Anterior cingulate cortex (tissue), 58 donors: ENCODE measurements at places on chromosomes 7 and 10.

DNA sequence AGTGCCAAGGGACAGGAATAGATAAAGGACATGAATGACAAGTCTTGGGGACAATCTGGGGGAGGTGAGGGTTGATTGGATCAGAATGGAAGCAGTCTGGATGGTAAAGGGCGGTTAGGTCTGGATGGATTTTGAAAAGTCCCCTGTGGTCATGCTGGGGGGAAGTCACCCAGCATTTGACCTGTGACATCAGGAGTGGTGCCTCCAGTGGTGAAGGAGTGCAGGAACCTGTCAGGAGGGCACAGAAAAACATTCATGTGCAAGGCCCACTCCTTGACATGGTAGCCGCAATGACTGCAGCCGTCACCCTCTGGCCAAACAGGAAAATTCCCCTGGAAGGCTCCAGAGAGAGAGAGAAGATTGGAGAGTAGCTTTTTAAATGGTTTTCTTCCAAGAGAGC is 304.8 kb downstream of the GFRA1 start:
- no peak for DNase-seq

DNA sequence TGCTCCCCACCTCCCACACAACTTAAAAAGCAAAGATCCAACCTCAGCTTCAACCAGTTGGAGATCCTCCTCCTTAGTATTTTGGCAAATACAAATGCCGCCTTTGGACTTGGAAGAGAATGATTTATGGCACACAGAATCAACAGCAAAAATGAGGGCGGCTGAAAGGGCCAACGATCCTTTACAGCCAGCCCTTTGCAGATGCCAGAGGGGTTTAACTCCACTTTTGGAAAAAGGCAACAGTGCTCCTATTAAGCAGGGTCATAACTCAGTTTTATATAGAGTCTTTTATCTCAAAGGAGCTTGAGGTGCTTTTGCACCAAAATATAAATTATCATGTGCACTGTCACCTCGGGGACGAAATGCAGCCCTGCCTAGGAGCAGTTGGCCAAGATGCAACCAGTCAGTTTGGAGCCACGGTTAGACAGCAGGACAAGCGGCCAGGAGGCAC is 56.7 kb upstream of the JCAD start:
- no peak for DNase-seq

GRCh38 chr10:57202356-57202755 is 841.3 kb upstream of the ZWINT start:
- no peak for DNase-seq

DNA sequence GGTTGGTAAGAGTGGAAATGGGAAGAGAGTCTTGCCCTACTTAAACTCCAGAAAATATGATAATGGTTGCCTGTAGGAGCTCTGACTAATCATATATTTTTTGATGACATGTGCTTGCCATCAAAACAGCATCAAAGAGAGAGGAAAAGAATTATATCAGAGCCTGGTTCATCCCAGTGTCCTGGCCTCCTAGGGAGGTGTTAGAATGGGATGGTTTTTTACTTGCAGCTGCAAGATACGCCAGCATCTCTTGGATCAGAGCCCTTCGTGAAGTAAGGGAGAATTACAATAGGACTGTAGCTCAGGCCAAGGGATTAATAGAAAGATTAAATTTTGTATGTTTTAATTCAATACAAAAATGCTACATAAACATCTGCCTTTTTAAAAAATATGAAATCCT is 177.6 kb upstream of the HDAC9 start:
- DNase-seq: no peak

DNA sequence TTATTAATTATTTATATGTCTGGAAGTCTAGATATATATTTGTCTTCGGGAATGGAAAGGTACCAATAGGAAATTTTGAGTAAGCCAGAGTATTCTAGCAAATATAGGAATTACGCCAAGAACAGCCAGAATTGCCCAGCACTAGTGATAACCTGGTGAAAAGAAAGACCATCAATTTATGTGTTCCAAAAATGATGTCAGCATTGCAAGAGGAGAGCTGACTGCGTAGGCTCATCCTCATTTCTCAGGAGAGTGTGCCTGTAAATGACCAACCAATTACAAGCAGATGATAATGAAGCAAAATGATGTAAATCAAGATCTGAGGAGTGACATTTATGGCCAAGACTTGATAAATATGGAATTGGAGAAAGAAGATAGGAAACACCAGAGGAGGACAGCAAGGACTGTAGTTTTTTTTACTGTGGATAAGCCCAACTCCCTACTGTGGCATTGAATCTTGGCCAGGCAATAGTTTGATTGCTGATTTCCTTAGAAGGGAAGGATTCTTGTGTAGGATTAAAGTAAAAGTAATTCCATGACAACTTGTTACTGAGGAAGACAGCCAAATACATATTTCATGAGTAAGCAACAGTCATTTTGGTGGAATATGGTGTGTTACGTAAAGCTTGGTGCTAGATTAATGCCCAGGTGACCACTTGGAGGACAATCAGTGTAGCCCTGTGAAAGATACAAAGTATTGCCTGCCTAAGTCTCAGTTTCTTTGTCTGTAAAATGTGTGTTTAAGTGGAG is 590.8 kb downstream of the AUTS2 start:
- no peak for DNase-seq

- DNase-seq: no peak
These were observed 81.6 kb downstream of the ARHGAP22 start for GRCh38 chr10:48523212-48523819.

DNA sequence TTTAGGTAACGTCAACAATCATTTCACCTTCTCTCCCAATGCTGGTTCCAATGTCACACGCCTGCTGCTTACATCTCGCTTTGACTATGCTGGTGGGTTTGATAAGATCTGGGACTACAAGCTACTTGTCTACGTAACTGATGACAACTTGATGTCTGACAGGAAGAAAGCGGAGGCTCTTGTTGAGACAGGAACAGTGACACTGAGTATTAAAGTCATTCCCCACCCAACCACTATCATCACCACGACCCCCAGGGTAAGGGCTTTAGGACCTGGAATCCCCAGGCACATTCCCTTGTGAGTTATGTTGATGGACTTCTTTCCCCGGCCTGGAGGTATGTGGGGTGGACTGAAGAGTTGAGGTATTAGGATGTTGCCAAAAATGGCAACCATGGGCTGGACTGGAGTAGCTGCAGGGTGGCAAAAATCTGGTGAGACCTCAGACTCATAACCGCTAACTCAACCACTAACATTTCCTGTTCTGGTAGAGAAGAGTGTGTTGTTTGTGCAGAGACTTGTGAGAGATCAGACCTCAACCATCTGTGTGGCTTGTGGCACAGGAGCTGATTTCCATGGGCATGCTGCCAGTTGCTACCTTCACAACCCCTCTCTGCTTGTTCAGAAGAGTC is 59.2 kb downstream of the CDHR3 start:
- DNase-seq: no peak

- DNase-seq: no peak
These were observed 8.6 kb downstream of the CPA5 start for GRCh38 chr7:130353196-130353595.

DNA sequence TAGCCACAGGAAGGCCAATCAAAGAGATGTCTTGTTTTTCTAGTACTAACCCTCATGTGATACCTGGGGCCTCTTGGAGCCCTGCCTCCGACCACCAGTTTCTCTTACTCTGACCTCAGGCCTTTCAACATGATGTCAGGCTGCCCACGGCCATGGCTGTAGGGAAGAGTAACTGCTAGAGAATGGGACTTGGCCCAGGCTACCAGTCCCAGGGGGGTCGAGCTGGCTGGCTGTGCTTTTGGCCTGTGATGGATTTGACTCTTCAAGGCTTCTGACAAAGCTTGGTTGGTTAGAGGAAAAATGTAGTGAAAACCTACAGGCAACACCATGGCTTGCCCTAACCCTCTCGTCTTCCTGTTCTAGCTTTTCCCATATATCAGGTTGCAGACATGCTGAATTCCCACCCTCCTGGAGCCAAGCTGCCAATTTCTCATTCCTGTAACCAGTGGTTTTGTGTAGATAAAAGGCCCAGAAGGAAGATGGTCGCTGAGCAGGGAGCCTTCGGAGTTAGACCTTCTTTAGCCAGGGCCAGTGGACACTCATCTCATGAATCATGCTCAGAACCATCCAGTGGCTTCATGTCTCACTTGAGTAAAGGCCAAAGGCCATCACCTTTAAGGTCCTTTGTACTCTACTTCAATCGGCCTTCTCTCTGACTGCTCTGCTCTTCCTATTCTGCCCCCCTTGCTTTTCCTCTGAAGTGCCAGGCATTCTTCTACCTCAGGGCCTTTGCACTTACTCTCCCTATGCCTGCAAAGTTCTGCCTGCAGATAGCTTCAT is 19.7 kb downstream of the SUFU start:
- DNase-seq: no peak

DNA sequence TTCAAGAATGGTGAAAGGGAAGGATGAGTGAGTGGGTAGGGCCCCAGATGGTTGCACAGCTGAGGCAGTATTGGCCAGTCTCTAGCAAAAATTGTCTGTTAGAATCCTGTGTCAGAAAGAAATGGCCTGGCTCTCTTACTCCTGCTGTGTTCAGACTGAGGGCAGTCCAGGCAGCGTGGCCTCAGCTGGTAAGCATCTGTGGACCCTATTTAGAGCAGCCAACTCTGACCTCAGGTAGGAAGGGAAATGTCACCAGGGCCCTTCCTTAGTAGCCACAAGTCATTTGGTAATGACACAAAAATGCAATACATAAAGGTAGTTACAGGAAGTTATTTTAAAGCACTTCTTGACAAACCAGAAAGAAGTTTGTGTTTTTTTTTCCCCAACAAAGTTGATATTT is 1194.7 kb downstream of the CNTNAP2 start:
- no peak for DNase-seq

GRCh38 chr10:89369156-89370105 is 8.4 kb upstream of the IFIT1B start:
- DNase-seq: peak; percentile 37

DNA sequence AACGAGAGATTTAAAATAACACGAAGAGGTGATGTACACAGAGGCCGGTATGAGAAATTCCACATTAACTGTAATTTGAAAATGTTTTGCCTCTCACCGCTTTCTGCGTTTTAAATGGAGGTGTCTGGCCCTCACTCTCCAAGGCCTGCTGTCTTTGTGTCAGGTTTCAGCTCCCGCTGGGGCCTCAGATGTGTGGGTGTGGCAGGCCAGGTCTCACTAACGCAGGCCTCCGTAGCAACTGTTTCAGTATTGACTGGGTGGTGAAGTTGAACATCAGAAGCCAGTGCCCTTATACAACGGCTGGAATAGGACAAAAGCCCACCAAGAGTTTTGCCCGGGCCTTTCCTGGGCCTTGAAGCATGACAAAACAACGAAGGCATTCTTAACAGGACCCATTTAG is 303.1 kb downstream of the ADARB2 start:
- no peak for DNase-seq

DNA sequence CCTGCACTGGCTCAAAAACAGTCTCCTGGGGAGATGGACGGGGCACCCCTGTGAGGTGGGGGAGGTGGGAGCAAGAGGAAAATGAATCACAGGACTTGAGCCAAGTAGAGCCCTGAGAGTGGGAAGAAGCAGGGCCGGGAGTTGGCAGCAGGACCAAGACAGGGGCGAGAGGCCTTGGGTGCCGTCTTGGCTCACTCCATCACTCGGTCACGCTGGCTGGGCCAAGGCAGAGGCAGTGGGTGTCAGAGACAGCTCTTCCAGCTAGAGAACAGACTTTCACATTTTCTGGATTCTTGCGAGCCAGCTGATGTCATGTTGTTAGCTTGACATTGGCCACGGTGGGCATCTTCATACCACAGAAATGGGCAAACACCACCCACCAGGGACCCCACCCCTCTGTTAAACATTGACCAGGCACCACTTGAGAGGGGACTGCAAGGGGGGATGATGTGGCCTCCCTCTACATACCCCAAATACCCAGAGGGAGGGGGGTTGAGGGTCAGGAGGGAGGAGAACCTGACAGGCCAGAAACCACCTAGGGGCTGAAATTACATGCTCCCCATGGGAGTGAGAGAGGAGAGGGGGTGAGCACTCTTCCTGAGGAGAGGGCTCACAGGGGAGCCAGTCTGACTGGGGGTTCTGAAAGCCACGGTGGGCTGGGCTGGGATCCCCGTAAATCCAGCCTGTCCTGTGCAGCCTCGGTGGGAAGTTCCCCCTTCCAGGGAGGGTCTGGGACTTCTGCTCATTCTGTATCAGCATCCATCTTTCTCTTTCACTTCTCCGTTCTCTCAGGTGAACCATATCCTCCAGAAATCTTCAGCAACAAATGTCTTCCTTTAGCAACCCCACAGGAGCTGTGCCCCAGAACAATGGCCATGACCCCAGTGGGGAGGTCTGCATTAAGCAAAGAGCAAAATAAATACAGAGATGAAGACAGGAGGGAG is 19.6 kb downstream of the CAMK2B start:
- no peak for DNase-seq

DNA sequence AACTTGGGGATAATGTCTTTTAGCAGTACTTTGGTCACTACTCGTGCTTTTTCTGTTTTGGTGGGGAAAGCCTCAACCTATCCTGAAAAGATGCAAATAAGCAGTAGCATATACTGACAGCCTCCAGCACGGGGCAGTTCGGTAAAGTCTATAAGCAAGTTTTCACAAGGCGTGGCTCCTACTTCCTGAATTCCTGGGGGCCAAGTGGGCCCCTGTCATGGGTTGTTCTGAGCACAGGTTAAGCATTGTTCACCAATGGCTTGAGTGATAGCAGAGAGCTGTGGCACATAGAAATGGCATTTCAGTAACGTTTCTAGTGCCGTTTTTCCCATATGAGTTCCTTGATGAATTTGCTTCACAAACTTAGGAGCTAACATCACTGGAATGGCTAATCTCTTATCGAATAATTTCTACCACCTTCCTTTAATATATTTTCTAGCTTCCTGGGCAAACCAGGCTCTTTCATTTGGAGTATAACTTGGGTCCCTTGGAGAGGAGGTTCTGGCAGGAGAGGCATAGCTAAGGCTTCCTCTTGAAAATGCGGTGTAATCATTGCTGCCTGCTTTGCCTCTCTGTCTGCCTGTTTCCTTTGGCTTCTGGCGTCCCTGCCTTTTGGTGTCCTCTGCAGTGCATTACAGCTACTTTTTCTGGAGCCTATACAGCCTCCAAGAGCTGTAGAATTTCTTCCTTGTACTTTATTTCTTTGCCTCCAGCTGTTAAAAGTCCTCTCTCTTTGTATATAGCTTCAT is 11.7 kb upstream of the ZNF239 start:
- DNase-seq: no peak

DNA sequence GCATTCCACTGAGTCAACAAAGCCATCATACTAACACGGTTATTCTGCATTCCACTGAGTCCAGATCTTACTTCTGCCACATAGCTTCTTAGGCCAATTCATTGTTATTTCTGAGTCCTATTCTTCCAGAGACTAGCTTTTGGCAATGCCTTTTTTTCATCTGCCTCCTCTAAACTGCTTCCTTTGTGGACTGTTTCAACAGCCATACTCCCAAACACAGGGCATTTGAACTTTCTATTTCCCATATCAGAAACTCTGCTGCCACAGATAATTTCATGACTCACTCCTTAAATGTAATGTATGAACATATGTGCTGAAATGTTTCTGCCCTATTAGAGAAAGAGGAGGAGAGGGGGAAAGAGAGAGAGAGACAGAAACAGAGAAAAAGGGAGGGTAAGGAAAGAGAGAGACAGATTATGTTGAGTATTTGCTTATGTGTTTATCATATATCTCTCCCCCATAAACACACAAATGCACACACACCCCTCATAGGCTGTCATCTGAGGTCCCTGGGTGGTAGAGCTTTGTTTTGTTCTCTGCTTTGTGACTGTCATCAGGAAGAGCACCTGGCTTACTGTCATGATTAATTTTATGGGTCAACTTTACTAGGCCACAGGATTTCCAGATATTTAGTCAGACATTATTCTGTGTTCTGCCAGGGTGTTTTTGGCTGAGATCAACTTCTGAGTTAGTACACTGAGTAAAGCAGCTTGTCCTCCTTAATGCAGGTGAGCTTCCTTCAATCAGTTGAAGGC is 308.0 kb upstream of the KCND2 start:
- no peak for DNase-seq
